ENCODE measurements at places on chromosomes 1 and 21.

GRCh38 chr1:2121101-2121691, 71.0 kb downstream of the PRKCZ start:
- no peak for DNase-seq

DNA sequence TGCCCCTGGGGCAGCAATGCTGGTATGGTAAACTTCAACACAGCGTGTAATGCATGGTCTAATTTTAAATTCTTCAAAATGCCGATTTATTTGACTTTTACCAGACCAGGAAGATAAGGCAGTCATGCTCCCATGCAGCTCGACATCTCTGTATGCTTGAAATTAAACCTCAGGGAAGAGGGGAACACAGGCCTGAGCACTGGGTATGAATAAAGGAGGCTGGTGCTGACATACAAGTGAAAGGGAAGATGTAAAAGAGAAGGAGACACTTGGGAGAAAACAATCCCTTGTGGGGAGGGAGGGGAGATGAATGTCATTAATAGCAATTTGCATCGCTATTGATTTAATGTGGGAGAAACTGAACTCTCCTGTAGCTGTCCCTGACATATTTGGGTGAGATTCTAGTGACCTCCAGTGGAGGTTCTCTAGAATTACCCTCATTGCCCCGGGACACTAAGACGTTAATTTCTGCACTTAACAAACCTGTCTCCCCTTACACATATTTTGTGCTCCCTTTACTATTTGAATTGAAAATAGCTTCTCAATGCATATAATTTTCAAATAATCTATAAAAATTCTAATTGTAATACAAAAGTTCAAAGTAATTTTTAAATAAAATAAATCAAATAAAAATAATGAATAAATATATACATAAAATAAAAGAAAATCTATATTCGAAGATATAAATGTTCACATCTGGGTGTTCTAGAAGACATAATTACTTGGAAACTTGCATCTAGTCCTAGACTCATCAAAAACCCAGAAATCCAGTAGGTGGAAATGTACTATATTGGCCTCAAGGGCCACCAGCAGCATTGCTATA, 283.1 kb downstream of the LMX1A start:
- no peak for DNase-seq

DNA sequence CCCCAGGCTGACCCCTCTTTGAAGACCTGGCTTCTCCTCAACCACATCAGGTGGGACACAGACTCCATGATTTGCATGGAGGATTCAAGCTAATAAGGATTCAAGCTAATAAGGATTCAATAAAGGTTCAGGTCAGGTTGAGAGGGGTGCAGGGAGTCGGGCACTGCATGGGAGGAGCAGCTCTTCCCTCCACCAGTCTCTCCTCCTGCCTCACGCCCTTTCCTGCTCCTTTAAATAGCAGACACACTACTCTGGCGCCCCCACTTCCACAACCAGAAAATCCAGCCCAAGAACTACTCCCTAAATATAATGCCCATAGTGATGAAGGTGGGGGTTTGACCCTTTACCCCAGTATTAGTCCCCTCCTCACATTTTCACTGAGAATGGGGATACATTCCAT, 7.1 kb downstream of the MEX3A start:
- no peak for DNase-seq

DNA sequence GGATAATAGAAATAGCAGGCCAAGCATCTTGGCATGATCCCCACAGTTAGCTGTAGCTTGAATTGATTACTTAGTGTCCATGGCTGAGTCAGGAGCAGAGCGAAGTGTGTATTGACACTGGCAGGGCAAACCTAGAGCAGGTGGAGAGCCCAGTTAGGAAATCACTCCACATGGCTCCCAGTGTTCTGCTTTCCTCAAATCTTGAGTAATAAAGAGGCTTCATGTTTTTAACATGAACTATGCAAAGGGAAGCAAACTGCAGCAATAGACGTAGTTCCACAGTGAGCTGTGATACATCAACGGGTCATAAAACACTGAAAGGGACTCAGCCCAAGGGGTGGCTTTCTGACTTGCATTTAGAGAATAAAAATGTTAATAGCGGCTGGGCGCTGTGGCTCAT, 28.9 kb downstream of the RHEX start:
- no peak for DNase-seq

DNA sequence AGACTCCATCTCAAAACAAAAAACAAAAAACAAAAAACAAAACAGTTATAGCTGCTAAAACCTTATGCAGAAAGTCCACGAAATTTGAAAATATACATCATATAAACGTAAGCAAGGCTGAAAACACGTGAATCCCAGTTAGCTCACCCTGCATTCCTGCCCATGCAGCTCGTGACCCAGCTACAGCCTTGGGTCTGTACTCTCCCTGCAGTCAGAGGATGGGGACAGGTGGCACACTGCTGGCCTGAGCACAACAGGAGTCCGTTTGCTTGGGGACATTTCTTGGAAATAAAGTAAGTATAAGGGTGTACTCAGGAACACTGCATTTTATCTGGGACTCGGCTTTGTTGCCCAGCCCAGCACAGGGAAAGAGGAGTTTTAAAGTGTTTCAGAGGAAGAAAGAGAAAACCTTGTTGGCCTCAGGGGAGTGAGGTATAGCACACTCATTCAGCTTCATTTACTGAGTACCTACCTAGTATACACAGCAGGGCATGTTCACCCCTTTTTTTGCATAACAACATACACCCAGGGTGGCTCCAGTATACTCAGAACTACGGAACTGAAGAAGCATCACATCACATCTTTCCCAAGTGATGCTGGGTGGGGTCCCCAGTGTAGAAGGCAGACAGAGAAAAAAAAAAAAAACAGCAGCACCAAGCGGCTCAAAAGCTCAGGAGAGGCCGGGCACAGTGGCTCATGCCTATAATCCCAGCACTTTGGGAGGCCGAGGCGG, 44.1 kb downstream of the CAPZB start:
- no peak for DNase-seq

- no peak for DNase-seq
Measured at GRCh38 chr1:66497910-66498309, 36.0 kb upstream of the SGIP1 start.

- no peak for DNase-seq
Measured at GRCh38 chr1:241917487-241917886, 40.1 kb upstream of the BECN2 start.

DNA sequence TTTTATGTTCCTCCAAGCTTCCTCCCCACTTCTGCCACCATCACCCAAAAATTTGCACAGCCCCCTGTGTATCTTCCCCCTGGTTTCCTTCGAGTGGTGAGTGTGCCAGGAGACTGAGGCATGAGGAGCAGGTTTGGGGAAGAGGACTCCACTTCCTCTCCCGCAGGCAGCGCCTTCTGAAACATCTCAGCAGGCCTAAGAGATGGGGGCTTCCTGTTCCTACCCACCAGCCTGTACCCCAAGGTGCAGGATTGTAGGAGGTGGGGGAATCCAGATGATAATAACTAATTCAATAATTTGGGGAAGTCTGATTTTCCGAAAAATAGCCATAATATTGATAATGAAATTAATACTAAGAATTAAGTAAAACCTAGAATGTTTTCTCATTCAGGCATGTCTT, 62.4 kb downstream of the RHBG start:
- no peak for DNase-seq

GRCh38 chr1:197807216-197807615, 31.9 kb upstream of the DENND1B start:
- no peak for DNase-seq

GRCh38 chr1:103387898-103388297, 137.6 kb upstream of the RNPC3 start:
- no peak for DNase-seq

- DNase-seq, result no peak
Measured at GRCh38 chr1:175673371-175674150, 69.8 kb downstream of the TNR start.

- no peak for DNase-seq
Measured at GRCh38 chr1:227941509-227942020, 6.2 kb downstream of the WNT9A start.

- no peak for DNase-seq
Measured at GRCh38 chr1:182909578-182909977, 43.4 kb downstream of the SHCBP1L start.

- DNase-seq, result no peak
Measured at GRCh38 chr1:241356187-241356518, 852 bp downstream of the RGS7 start.

DNA sequence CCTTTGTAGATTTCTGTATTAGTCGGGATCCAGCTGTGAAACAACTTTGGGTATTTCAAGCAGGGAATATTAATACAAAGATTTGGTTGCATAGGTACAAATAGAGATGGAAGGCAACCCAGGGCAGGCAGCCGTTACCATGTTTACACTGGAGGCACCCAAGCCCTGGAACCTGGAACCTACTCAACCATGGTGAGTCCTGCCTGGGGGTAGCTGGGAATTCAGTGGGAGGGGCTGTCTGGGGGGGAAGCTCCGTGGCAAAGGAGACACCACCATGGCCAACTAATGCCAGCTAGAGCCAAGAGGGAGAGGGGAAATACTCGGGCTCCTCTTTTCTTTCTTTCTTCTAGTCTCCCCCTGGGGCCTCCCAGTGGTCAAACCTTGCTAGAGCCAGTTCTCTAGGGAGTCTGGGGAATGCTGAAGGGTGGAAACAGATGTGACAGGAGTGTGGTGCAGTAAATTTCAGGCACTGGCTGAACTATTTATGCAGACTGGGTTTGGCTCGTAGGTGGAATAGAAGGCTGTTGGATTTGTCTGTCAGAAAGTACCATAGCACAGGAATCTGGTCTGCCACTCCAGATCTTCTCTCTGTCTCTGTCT, 91.9 kb upstream of the CACNA1E start:
- no peak for DNase-seq

GRCh38 chr1:203504400-203505250, 10.7 kb downstream of the OPTC start:
- peak; percentile 45 for DNase-seq

DNA sequence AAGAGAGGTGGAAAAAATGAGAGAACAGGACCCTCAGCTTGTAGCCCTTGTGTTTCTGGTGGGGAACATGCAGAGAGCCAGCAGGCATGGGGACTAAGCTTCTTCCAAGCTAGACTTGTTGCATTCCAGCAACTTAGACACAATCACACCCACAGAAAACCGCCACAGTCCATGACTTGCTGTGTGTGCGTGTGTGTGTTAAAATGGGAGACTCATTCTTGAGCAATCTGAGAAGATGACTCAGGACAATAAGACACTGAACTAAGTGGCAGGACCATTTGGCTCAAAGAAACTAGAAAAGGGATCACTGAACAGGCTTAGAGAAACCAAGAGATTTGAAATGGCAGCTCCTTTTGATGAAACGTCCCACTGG, 78.0 kb downstream of the HLX start:
- DNase-seq, result no peak

- no peak for DNase-seq
Measured at GRCh38 chr1:160548960-160549664, 26.1 kb upstream of the SLAMF6 start.

GRCh38 chr1:223374064-223374610, 10.2 kb upstream of the SUSD4 start:
- no peak for DNase-seq

DNA sequence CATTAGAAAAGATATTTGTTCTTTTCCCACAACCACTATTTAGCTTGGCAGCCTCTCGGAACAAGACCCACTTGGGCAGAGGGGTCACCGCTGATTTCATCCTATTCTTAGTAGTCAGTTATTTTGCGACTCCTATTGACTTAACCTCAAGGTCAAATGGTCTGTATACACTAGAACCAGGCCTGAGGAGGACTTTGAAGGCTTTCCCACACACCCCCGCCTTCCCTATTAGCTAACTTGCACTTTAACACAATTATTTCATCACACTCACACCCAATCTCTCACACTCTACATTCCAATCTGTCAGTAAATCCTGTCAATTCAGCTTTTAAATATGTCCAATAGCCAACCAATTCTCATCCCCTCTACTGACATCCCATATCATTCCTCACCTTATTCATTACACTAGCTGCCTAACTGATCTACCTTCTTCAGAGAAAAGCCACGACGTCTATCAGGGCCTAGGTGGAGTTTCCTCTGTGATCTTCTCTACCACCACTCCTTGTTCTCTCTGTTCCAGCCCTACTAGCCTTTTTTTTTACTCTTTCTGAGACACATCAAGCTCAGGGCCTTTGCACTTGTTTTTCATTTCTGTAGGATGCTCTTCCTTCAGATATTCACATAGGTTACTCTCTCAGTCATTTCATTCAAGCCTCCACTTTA, 1.0 kb upstream of the NIBAN1 start:
- DNase-seq, result no peak

- no peak for DNase-seq
Measured at GRCh38 chr1:15959827-15960446, 16.0 kb downstream of the ZBTB17 start.

GRCh38 chr1:17640975-17641374, 101.5 kb downstream of the ARHGEF10L start:
- no peak for DNase-seq

- no peak for DNase-seq
Measured at GRCh38 chr1:34771573-34772371, 9.2 kb upstream of the GJB3 start.

DNA sequence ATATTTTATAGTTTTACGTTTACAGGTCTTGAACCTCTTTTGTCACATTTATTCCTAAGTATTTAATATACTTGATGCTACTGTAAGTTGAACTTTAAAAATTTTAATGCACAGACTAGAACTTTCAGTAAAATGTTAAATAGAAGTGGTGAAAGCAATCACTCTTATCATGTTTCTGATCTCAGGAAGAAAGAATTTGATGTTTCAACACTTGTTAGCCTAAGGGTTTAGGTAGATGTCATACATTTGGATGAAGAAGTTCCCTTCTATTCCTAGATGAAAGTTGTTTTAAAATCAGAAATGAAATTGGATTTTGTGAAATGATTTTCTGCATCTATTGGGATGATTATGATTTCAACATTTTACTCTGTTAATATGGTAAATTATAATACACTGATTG, 63.6 kb upstream of the TTLL7 start:
- DNase-seq, result no peak

- no peak for DNase-seq
Measured at GRCh38 chr1:200409203-200409760, 554 bp downstream of the ZNF281 start.

GRCh38 chr21:28215214-28215954, 777.3 kb downstream of the LTN1 start:
- DNase-seq, result no peak

DNA sequence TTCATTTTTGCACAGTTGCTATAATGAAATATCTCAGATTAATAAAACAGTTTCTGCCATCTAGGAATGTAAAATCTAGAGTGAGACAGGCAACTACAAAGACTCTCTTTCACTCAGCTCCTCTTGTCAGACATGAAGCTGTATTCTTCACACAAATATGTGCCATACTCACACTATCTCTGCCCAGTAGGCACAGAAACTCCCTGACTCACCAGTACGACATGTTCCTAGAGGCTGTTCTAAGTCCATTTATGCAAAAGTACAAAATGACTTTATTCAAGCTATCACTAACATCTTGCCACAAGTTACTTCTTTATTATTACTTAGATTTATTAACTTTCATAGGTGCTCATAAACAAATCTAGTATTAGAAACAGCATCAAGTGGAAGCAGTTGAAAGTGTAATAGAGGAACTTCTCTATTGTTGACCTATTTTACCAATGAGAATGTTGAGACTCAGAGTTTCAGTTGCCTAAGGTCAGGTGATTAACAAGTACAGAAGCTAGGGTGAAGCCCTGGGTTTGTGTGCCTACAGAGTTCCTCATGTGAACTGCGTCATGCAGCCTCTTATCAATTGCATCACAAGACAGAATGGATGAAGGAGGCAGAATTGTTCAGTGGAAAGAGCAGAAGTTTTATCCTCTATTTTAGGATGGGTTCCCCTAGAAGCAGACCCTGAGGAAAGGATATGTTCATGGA, 98.9 kb downstream of the RGS2 start:
- DNase-seq, result no peak

GRCh38 chr1:17837233-17838030, 82.3 kb downstream of the ACTL8 start:
- DNase-seq, result no peak

All from stimulated activated CD8-positive, alpha-beta memory T cell treated with anti-CD3 and anti-CD28 coated beads, Interleukin-2, amount 100 ng/mL, for 1 hour (primary cell).